ENCODE measurements at places on chromosomes 7 and 10.

GRCh38 chr7:338295-339061, 48.5 kb downstream of the FOXL3 start:
- no peak for DNase-seq

- DNase-seq = no peak
Measured at GRCh38 chr10:2949948-2950354, 117.4 kb upstream of the PFKP start.

- DNase-seq = peak; percentile 25
Measured at GRCh38 chr10:79260811-79261740, 86.2 kb upstream of the PPIF start.

GRCh38 chr10:130105724-130106123, 4.9 kb downstream of the C10orf143 start:
- DNase-seq = no peak

DNA sequence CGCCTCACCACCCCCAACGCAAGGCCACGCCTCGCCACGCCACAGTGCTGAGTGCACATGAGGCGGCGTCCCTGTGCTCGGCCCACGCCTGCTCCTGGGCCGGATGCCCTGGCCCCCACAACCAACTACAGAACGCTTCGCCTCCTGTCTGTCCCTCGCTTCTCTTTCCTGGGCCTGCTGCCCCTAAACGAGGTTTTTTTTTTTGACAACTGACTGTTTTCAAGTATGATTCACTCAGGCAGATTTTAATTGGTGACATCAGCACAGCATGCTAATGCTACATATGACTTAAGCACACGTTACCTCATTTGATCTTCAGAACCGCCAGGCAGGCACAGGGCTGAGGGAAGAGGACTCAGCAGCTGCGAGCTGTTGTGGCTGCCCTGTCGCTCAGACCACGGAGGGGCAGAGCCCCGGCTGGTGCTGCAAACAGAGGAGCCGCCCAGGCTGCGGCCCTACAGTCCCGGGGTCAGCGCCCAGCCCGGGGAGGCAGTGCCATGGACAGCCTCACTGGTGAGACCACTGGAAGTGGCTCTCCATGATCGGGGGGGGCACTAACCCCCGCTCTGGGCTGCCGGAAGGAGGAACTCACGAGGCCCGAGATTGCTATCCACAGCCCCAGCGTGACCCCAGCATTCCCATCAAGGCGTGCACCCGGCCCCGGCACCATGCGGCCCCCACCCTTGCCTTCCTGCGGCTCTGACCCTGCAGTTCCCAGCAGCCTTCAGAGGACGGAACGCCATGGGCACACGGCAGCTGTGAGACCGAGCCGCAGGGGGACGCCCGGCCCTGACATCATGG, 212.8 kb downstream of the MAD1L1 start:
- DNase-seq = no peak

All from NCI-H2029 (cell line).